ENCODE measurements at places on chromosomes 5 and 9.

GRCh38 chr5:103463261-103463660 is 99.3 kb downstream of the NUDT12 start:
- no peak for DNase-seq

GRCh38 chr9:135584934-135585333 is 23.4 kb downstream of the PAEP start:
- no peak for DNase-seq

GRCh38 chr9:27337236-27337635 is 40.3 kb upstream of the EQTN start:
- no peak for DNase-seq

DNA sequence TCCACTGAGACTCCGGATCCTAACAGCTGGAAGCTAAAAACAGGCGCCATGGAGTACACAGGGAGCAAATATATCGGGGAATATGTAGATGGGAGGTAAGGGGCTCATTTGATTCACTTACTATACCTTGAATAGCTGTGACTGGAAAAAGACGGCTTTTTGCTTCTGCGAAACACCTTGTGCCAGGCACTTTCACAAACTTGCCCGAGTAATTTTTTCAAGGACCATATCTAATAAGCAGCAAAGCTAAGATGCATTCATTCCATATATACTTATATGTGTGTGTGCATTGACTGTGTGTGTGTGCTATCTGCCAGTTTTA is 178 bp downstream of the MORN5 start:
- DNase-seq: no peak

- DNase-seq: no peak
These were observed 191.5 kb downstream of the CFAP90 start for GRCh38 chr5:7659420-7659819.

DNA sequence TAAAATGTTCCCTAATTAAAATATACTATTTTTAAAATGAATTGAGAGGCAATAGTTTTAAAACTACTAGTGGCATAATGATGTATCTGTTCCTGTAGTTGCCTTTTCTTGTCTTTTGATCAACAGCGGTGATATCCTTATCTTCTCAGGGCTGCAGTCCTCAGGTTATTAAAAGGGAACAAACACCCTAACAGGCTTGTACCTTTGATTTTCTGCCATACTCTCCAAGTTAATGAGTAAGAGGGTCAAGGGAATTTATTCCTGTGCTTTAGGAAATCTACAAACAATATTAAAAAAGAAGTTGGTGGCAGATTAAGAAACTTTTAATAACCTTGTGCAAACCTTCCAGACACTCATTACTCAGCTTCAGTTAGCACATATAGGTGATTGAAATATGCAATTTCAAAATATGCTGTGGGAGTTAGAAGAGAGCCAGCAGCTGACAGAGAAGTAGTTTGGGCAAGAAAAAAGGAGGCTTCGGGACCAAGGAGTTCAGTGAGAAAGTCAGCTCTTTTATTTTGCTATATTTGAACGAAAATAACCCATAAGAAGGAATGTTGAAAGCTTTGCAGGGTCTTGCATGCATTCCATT is 81.0 kb upstream of the TLE4 start:
- no peak for DNase-seq

- DNase-seq: no peak
These were observed 603.6 kb downstream of the PSAT1 start for GRCh38 chr9:78900500-78900899.

DNA sequence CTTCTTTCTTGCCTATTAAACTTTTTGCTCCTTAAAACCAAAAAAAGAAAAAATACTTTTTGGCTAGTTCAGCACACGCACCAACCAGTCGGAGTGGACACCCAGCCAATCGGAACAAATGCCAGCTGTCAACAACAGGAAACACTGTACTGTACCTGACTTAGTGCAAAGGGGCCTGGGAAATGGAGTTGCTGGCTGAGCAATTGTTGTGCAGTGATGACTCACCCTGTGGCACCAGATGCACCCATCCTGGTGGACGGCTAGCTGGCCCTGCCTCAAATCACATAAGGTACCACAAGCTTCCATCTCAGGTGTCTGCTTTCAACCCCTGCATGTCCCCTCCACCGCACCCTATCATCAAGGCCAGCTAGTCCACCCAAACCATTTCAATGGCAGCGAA is 20.9 kb downstream of the FOXE1 start:
- DNase-seq: peak; percentile 57

- no peak for DNase-seq
These were observed 141.1 kb upstream of the RAD23B start for GRCh38 chr9:107141967-107142366.
